ENCODE measurements at places on chromosomes 5 and 9.

DNA sequence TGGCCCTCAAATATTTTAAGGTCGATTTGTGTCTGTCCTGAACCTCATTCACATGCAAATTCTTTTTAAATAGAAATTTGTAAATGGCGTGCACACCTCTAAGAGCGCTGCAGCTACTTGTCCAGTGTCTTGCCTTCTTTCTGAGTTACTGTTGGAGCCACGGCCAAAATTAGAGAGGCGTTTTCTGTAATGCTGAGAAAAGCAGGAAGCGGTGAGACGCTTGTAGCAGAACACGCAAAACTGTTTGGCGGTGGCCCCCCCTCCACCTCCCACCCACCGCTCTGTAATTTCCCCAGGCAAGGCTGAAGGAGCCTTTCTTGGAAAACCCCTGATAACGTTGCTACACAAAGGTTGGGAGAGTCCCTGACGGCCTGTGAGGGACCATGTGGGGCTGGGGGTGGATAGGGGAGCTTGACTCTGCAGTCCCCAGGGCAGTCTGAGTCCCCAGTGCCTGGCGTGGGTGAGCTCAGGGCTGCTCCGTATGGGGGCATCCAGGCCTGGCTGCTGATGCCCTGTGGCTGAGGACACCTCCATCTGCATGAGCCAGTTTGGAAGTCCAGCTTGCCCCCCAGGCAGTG is 96.5 kb downstream of the GADD45G start:
- H3K4me3 ChIP-seq = no peak overlapping the region
- no peaks in the 10 kb centered on the region for H3K27me3 ChIP-seq
- H3K36me3 ChIP-seq = no peaks in the 10 kb centered on the region

GRCh38 chr9:127561491-127562278 is 50.4 kb upstream of the STXBP1 start:
- H3K36me3 ChIP-seq = no peaks in the 10 kb centered on the region
- H3K4me1 ChIP-seq = peaks cover 28% of the 10 kb centered on the region
- no peak overlapping the region for H3K4me3 ChIP-seq
- no peaks in the 10 kb centered on the region for H3K27me3 ChIP-seq
- peak; percentile 44 for DNase-seq
- no peak overlapping the region for H3K27ac ChIP-seq

DNA sequence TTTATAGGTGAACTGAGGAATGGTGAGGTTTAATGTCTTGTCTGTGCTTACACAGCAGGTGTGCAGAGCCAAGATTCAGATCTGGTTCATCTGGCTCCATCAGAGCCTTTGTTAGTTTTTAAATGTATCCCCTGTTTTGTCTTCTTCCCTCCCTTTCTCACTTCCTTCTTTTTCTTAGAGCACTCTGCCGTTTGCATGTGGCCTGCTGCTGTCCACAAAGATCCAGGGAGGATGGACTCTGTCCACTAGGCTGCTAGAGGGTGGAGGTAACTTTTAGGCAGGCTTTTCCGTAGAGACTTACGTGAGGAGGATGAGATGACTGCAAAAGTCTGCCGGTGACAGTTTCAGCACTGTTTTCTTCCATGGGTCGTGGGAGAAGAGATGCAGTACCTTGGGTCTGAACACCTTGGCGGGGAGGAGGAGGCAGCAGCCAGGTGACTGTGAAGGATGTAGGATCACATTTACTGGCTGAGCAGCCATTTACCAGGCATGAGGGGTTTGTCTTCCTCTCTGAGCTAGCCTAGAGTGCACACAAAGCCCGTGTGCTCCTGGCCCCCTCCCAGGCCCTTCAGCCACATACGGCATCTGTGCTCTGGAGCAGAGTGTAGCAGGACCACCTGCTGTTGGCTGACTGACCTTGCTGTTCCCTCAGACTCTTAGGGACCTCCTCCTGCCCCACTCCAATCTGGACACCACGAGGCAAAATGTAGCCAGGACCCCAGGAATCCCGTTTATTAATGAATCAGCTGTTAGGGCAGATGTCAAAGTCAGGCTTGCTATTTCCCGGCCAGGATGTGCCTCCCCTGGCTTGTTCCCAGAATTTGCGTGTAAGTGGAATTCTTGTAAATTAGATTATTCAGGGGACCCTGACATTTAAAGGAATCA is 1.8 kb downstream of the NTMT1 start:
- peak overlapping the region; percentile 72 for H3K4me3 ChIP-seq
- no peaks in the 10 kb centered on the region for H3K36me3 ChIP-seq
- H3K4me1 ChIP-seq = peaks cover 11% of the 10 kb centered on the region
- H3K27me3 ChIP-seq = no peaks in the 10 kb centered on the region
- no peak for DNase-seq

DNA sequence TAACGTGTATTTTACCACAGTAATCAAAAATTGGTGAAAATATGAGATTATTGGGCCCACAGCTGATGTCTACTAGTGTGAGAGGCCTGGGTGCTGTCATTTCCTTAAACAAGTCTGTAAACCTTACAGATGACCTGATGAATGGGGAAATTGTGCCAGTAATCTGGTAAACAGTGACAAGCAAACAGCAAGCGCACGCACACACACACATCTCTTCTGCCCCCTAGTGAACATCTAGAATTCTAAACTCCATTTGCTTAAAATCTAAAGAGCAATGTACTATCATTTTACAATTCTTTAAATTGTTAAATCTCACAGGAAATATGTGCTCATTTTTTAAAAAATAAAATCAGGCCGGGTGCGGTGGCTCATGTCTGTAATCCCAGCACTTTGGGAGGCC is 7.5 kb upstream of the RAPGEF1 start:
- H3K36me3 ChIP-seq = no peaks in the 10 kb centered on the region
- peak; percentile 61 for DNase-seq
- no peak overlapping the region for H3K4me3 ChIP-seq

GRCh38 chr9:73689051-73689870 is 537.6 kb downstream of the ANXA1 start:
- H3K27me3 ChIP-seq = no peaks in the 10 kb centered on the region
- no peak for DNase-seq
- no peak overlapping the region for H3K4me3 ChIP-seq
- H3K4me1 ChIP-seq = no peaks in the 10 kb centered on the region

GRCh38 chr5:133930061-133930812 is 38.2 kb downstream of the C5orf15 start:
- H3K4me1 ChIP-seq = no peaks in the 10 kb centered on the region
- H3K27me3 ChIP-seq = no peaks in the 10 kb centered on the region
- DNase-seq = no peak
- no peak overlapping the region for H3K27ac ChIP-seq

- no peaks in the 10 kb centered on the region for H3K4me1 ChIP-seq
- no peaks in the 10 kb centered on the region for H3K27me3 ChIP-seq
- no peak overlapping the region for H3K27ac ChIP-seq
Observed at GRCh38 chr5:14399054-14399692, 182.4 kb upstream of the OTULINL start.

DNA sequence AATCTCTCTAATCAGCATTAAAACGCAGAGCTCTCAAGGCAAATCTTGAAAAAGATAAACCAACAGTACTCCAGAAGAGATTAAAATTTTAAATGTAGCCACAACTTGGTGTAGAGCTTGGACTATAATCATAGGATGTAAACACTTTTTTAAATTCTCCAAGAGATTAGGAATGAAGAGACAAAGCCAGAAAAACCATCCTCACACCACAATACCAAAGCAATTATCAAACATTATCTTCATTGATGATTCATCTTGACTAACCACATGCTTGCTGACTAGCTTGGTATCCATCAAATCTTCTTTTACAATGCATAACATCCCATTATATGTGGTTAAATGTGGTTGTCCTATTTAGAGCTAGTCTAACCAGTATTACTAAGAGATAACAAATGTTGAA is 815.1 kb downstream of the TLE1 start:
- no peaks in the 10 kb centered on the region for H3K4me1 ChIP-seq
- H3K36me3 ChIP-seq = no peaks in the 10 kb centered on the region
- no peak overlapping the region for H3K4me3 ChIP-seq
- no peaks in the 10 kb centered on the region for H3K27me3 ChIP-seq

GRCh38 chr5:132999246-132999645 is 27.1 kb downstream of the ZCCHC10 start:
- no peaks in the 10 kb centered on the region for H3K4me1 ChIP-seq
- no peak for DNase-seq
- no peak overlapping the region for H3K4me3 ChIP-seq
- no peak overlapping the region for H3K27ac ChIP-seq

All from neural progenitor cell (in vitro differentiated cells).